ENCODE measurements at places on chromosomes 1 and 21. TPM values are rescaled to one million over a fixed set of nuclear protein-coding genes. Genes with fewer than 3 reads are reported as not detected.

Gene EFNA4
- 1.7 TPM for polyA plus RNA-seq

Gene OR2M2
- polyA plus RNA-seq: not detected

Gene HPDL
- polyA plus RNA-seq: 1.3 TPM

Gene OLFM3
- not detected for polyA plus RNA-seq

Data from adipose tissue (tissue), 3 donors.